Central memory CD4-positive, alpha-beta T cell (primary cell): ENCODE measurements at places on chromosomes 1 and 21.
A peak's percentile ranks its signal among the peaks of the same experiment; 100 is the strongest.

DNA sequence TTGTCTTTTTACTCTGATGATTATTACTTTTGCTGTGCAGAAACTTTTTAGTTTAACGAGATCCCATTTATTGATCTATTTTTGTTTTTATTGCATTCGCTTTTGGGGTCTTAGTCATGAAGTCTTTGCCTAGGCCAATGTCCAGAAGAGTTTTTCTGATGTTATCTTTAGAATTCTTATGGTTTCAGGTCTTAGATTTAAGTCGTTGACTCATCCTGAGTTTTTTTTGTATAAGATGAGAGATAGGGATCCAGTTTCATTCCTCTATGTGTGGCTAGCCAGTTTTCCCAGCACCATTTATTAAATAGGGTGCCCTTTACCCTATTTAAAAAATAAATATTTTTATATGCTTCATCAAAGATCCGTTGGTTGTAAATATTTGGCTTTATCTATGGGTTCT, 13.2 kb downstream of the MAN1C1 start:
- no peak for DNase-seq

- no peak for DNase-seq
Observed at GRCh38 chr1:9179463-9180110, 50.7 kb upstream of the GPR157 start.

DNA sequence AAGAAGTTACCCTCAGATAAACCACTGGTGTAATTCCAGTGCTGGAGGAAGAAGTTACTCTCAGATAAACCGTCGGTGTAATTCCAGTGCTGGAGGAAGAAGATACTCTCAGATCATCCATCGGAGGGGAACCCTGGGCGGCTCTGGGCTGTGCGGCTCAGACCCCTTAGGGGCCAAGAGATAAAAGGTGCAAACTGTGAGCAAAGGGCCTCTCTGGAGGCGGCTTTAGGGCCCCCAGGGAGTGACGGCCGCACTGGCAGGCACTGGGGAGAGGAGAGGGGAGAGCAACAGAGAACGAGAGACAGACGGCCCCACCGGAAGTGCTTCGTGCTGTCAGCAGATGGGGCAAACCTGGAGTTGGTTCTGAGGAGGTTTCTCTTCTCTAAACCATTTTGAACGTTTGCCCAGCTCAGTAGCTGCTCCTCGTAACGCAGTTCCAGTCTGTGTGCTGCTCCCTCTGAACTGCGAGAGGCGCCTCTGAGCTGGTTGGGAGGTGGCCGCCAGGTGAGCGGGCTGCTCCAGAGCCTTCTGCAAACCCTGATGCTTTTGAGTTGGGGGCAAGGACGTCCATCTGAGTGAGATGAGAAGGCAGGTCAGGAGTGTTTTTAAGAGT, 62.6 kb upstream of the COL6A1 start:
- no peak for DNase-seq

- no peak for DNase-seq
Observed at GRCh38 chr1:186511761-186512637, 51.1 kb upstream of the PDC start.

GRCh38 chr1:200895801-200896530, 1.3 kb downstream of the INAVA start:
- no peak for DNase-seq

GRCh38 chr1:67880056-67880601, 46.9 kb upstream of the GNG12 start:
- no peak for DNase-seq

DNA sequence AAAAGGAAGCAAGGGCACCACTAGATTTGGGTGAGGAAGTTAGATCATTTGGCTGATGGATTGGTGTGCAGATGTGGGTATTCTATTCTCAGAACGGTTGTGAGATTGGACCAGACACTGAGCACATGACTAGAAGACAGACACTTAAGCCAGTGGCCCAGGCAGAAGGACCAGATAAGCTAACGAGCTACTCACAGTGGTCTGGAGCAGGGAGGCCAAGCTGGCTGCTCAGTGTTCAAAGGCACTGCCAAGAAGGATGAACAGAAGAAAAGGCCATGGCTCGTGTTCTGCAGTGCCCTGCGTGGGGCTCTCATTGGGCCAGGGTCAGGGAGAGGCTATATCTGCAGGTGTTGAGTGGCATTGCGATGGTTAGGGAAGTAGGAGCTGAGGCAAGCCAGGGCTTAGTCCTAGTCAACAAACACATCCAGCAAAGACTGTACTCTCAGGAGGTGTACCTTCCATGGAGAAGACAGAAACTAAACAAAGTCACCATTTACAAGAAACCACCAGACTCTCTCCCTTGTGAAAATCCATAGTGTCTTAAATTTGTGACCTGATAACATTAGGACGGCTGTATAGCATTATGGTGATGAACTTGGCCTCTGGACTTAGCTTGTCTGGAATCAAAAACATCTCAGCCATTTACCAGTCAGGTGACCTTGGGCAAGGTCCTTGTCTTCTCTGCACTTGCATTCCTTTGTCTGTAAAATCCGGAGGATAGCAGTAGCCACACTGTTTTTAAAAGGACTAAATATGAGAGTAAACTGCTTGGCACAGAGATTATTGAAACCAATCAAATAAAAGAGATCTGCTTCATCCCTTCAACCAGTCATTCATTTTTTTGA, 274.5 kb downstream of the SIPA1L2 start:
- DNase-seq = no peak

DNA sequence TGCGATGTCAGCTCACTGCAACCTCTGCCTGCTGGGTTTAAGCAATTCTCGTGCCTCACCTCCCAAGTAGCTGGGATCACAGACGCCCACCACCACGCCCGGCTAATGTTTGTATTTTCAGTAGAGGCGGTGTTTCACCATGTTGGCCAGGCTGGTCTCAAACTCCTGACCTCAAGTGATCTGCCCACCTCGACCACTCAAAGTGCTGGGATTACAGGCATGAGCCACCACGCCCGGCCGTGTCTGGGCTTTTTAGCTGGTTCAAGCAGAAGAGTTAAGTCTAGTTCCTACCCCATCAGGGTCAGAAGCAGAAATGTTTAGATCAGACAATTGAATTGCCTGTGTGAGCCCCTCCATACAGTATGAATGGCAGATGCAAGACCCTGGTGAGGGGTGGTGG, 27.7 kb upstream of the RIPK4 start:
- DNase-seq = no peak

- DNase-seq = no peak
Observed at GRCh38 chr21:28769683-28770082, 223.0 kb downstream of the LTN1 start.

DNA sequence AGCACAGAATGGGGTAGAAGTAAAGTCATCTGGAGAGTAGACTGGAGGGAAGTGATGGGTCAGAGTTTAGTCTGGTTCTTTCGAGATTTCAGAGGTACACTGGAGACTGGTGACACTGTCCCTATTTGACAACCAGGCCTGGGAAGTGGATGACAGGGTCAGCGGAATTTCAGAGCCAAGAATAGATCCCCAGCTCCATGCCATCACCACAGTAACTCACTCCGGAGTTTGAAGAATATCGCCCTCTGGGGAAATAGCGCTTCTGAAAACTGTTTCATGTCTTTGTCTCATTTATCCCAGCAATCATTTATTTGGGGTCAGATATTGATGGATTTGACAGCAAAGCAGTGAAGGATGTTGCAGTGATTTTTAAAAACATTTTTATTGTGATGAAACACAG, 7.6 kb upstream of the NFASC start:
- DNase-seq = no peak

- DNase-seq = no peak
Observed at GRCh38 chr1:230849451-230850224, 18.7 kb downstream of the C1orf198 start.

DNA sequence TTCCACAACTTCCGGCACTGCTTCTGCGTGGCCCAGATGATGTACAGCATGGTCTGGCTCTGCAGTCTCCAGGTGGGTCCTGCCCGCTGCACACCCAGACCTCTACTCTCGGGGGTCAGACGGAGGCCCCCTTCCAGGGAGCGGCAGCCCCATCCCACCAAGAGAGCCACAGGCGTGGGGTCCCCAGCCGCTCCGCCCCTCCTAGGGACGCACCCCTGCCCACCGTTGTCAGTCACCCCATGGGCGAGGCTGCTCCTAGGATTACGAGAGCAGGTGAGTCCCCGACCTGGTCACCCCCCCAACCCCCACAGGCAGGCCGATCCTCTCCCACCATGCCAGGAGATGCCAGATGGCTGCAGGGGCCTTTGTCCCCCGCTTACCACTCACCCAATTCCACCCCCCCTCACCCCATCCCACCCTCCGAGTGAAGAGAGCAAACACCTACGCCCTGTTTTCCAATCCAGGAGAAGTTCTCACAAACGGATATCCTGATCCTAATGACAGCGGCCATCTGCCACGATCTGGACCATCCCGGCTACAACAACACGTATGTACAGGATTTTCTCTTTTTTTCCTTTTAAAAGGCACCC, 107.0 kb downstream of the PDE9A start:
- no peak for DNase-seq

DNA sequence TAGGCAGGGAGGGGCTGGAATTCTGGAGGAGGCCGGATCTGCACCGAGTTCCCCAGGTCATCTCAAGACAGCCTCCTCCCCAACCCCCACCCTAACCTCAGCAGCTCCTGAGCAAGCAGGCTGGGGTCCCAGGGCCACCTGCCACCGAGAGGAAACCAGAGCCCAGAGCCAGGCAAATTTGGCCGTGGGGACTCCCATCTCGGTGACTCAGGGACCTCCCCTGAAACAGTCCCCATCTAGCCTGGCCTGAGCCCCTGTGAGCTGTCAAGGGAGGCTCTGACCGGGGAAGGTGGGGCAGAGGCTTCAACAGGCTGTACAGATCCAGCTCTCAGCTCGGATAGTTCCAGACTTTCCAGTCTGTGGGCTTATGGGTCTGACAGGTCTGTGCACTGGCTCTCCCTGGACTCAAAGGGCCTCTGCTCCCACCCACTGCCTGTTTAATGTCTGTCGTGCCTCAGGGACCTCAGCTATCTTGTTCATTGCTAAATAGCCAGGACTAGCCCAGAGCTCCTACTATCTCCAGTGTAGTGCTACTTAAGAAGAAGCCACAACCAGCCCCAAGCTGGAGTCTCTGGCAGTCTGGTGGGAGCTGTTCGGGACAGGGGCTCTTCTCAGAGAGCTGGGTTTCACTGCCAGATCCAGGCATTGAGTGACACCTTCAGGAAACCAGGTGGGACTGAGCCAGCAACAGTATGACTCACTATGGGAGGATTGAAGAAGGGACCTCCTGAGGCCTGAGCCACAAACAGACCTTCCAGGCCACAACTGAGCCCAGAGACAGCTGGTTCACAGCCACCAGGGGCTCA, 25.6 kb downstream of the MATN1 start:
- no peak for DNase-seq

- no peak for DNase-seq
Observed at GRCh38 chr21:43826623-43826974, 37.2 kb downstream of the RRP1 start.

DNA sequence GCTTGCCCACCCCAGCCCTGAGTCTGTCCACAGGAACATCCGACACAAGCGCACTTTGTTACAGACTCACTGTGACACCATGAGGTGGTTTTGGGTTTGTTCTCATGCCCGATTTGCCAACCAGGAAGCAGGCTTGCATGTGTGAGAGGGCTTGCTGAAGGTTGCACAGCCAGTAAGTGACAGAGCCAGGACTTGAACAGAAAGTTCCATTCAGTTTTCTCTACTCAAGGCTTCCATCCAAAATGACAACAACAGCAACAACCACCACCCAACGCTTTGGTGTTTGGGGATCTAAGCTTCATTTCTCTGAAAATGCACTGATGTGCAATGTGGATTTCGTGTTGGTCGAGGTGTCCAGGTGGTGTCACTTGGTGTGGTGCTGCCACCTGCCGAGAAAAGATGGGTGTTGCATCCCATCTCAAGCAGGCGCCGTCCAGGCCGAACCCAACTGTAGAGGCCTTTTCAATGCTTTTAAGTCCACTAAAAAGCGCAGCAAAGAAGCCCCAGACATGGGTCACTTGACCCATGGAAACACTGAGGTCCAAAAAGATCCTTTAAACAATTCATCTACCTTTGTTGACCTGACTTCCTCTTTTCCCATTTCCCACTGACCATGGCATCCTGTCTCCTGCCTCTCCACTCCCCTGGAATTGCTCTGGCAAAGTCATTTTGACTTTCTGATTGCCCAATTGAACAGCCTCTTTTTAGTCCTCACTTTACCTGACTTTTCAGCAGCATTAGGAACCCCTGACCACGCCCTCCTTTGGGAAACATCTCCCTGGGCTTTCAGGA, 12.2 kb downstream of the CITED4 start:
- peak; percentile 68 for DNase-seq

GRCh38 chr1:154406572-154406879, 1.4 kb downstream of the IL6R start:
- DNase-seq = no peak

DNA sequence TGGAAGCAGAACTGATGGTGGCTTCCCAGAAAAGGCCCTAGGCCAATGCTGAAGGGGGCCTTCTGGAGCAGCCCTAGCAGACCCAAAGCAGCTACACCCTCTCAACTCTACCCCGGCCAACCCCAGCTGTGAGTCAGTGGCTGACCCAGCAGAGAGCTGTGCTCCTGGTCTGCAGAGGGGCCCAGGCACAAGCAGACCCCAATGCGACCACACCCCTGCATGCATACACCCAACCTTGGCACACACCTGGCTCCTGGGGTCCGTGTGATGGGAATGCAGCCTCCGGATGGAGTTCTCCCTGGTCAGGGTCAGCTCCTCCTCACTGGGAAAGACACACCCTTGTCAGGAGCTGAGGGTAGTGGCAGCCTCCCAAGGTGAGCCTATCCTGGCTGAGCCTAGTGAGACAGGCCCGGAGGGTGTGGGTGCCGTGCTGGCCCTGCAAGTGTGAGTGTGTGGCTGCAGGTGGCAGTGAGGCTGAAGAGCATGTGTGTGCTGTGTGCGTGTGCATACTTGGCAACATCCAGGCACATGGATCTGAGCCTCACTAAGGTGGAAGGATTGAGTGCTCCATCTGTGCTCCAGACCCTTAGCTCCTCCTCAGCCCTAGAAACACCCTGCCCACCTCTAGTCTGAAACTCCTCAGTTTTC, 3.9 kb upstream of the ARHGAP30 start:
- no peak for DNase-seq

GRCh38 chr1:154334079-154335024, 9.0 kb downstream of the ATP8B2 start:
- DNase-seq = no peak

- DNase-seq = no peak
Observed at GRCh38 chr1:99119188-99119587, 114.5 kb upstream of the PLPPR5 start.

GRCh38 chr1:116751146-116751545, 3.1 kb upstream of the CD2 start:
- no peak for DNase-seq

GRCh38 chr1:13507075-13507474, 6.7 kb downstream of the LRRC38 start:
- no peak for DNase-seq

DNA sequence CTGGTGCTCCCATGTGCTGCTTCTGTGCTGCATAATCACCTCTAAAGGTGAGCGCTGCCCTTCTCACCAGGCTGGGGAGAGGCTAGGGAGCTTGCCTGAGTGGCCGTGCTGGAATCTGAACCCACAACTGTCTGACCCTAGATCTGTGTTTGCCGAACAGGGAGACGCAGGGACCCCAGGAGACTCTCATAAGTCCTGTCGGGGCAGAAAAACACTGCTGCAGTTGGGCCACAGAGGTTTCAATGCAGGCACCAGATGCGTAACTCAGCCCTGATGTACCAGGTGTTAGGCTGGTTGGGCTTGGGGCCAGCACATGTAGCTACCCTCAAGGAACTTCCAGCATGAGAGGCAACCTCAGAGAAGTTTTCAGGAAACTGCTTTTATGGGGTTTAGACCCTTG, 49.5 kb upstream of the DMRTB1 start:
- DNase-seq = no peak
